ENCODE measurements at places on chromosomes 16 and 17.

- no peak for DNase-seq
Measured at GRCh38 chr16:57422026-57422944, 17.7 kb downstream of the CCL17 start.

DNA sequence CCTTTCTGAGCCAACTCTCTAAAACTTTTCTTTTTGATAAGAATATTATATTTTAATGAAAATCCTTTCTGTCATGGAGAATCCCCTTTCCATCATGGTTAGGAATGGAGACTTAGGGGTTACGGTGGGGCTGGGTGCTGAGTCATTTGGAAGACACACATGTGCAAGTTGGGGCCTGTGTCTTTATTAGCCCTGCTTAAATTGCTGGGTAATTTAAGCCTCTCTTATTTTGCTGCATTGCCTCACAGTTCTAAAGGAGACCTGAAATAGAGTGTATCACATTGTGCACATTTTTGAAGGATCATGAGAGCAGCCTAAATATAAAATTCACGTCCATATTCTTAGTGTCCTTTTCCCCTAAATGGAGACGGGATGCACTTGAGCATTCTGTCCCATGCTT, 61.8 kb upstream of the RBFOX1 start:
- no peak for DNase-seq

DNA sequence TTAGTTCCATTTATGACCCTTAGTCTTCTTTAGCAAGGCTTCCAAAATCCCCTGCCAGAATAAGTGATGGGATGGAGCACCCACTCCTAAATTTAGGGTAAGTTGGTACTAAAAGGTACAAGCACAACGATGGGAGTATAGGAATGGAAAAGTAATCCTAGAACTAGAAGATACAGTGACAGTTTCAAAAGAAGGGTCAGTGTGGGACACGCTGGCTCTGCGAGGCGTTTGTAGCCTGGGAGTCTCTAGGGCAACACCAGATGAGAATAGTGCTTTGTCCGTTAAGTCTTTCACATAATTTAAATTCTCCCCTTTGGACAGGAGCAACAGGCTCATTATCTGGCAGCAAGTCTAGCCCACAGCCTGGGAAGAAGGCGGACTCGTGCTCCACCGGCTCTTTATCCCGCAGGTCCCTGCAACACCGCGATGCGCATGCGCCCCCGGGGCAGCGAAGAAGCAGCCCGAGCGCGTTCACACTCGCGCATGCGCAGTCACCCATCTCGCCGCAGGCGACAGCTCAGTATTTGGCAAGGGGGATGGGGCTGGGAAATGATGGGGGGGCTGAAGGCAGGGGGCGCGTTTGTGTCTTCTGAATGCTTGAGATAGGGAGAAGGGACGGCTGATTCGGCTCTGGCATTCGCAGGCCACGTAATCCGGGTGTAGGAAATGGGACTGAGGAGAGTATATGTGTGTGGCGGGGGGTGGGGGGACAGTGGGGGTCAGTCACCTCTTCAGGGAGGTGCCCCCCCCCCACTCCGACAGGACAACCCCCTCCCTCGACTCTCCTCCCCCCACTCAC, 564 bp downstream of the SPOP start:
- DNase-seq = peak; percentile 96

DNA sequence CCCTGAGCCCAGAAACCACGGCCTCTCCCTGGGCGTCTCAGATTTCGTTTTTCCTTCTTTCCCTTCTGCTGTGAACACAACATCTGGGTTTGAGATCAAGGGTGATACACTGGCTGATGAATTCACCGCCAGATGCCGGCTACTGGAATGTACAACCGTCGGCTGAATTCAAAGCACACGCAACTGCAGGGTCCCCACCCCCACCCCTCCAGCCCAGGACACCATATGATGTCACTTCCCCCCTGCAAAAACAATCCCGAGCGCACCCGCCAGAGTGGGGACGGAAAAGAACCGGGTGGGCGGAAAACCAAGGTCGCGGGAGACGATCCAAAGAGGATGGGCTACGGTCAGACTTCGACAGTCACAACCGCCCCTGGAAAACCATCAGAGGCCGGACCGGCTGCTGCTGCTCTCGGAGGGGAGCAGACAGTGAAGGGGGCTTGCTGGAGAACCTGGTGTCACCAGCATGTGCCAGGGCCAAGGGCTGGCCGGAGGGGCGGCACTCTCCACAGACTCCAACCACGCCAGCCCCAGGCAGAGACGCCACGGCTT, 23.3 kb downstream of the CEP295NL start:
- no peak for DNase-seq

- no peak for DNase-seq
Measured at GRCh38 chr17:58121925-58122324, 26.3 kb upstream of the OR4D1 start.

GRCh38 chr16:82454152-82454551, 172.6 kb upstream of the CDH13 start:
- DNase-seq = no peak

GRCh38 chr17:39580082-39580468, 27.6 kb downstream of the NEUROD2 start:
- no peak for DNase-seq

- DNase-seq = no peak
Measured at GRCh38 chr16:46830417-46830901, 521 bp downstream of the C16orf87 start.

GRCh38 chr17:81076141-81076679, 41.3 kb downstream of the BAIAP2 start:
- no peak for DNase-seq

- no peak for DNase-seq
Measured at GRCh38 chr17:51601622-51602261, 341.4 kb downstream of the UTP18 start.

DNA sequence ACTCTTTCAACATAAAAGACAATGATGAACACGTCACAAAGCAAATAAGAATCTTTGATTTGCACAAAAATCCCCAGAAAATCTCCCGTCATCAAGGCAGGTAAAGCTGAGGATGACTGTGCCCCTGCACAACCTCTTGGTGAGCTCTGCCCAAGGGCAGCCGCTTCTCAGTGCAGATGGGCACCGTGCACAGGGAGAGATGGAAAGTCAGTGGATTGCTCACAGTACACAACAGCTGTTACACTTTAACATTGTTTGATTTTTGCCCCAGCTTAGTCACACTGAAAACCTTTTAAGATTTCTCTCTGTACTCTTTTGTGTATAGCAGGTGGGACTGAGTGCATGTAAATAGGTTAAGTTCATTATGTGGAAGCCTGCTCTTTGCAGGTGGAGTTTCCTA, 104.2 kb downstream of the CDK5R1 start:
- DNase-seq = no peak

- no peak for DNase-seq
Measured at GRCh38 chr17:44384281-44384822, 5.1 kb downstream of the ITGA2B start.

- no peak for DNase-seq
Measured at GRCh38 chr17:50593321-50593720, 32.8 kb downstream of the CACNA1G start.
